Activated CD8-positive, alpha-beta memory T cell treated with anti-CD3 and anti-CD28 coated beads for 1 hour (primary cell): ENCODE measurements at places on chromosomes 2 and 18.
A peak's percentile ranks its signal among the peaks of the same experiment; 100 is the strongest.

GRCh38 chr2:207317378-207317984, 151.7 kb upstream of the KLF7 start:
- no peak for DNase-seq

- no peak for DNase-seq
Observed at GRCh38 chr2:148829618-148830017, 45.4 kb upstream of the KIF5C start.

DNA sequence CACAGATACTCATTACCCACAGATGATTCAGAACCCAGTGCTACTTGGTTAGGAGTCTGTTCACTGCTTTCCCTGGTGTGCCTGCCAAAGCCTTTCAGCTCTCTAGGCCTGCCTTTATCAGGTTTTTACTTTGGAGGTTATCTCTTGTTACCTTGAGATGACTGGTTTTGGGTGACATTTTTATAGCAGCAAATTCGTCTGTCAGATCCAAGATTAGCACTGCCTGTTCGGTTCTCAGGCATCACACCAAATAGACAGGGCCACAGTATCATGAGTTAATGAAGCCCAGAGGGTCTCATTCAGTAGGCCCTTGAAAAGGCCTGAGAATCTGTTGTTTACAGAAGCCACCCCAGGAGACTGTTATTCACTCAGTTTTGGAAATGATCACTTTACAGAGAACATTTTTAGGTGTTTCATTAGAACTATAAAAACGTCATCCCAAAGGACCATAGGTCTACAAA, 121.2 kb downstream of the OSBPL6 start:
- DNase-seq = no peak

DNA sequence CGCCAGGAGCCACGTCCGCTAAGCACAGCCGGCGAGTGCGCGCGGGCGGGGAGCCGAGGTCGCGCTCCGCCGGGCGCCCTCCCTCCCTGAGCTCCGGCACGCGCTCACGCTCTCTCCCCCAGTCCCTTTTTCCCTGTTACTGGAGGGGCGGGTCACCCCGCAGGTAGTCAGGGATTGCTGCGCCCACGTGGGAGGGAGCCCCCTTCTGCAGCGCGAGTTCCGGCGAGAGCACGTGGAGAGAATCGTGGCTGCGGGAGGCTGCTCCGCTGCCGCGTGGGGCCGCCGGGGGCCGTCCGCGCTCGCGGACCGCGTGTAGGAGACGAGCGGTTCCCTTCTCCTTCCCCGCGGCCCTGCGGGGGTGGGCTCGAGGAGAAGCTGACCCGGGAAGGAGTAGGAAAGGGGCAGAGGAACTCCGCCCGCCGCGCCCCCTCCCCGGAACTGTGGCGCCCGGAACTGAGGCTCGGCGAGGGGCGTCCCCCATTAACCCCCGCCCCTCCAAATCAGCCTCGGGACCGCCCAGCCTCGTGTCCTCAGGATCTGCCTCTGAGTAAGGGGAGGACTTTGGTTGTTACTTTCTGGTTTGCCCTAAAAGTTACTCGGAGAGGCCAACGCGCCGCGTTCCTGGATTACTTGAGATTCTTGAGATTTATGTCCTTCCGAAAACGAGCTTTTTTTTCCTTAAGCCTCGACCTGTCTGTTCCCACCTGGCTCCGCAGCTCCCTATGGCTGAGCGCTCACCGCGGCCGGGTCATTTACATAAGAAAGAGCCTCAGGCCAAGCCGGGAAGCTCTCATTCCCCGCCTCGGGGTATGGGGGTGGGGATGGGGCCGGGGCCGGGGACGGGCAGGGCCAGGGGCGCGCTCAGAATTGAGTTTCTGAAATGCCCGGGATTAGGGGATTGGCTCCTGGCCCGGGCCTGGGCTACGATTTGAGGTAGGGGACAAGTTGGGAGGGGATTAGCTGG, 1.1 kb downstream of the HK2 start:
- DNase-seq = no peak

DNA sequence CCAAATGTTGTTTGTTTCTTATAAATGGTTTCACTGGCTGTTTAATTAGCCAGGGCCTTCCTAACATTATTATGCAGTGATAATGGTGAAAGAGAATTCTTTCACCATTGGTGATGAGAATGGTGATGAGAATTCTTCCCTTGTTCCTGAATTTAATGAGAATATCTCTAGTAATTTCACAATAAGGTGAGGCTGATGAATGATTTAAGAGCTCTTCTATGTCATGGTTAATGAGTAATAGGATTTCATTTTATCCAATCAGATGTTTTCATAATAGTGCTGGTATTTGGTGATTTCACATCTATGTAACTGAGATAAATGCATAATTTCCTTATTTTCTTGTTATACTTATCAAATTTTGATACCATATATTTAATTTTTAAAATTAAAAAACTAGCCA, 535.7 kb upstream of the ZEB2 start:
- DNase-seq = no peak

DNA sequence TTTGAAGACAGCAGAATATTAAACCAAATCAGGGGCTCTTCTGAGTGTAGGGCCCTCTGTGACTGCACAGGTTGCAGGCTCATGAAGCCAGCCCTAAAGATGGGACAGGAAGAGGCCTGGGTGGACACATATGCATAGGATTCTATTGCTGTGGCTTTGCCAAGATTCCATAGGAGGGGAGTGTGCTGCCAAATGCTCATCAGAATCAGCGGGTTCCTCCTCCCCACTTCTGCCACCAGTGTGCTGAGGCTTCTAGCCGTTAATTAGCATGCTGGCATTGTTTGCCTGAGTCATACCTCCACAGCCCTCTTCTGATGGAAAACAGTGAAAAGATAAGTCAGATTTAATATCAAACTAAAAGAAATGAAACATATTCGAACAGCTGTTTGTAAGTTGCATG, 103.9 kb upstream of the TMEFF2 start:
- no peak for DNase-seq

DNA sequence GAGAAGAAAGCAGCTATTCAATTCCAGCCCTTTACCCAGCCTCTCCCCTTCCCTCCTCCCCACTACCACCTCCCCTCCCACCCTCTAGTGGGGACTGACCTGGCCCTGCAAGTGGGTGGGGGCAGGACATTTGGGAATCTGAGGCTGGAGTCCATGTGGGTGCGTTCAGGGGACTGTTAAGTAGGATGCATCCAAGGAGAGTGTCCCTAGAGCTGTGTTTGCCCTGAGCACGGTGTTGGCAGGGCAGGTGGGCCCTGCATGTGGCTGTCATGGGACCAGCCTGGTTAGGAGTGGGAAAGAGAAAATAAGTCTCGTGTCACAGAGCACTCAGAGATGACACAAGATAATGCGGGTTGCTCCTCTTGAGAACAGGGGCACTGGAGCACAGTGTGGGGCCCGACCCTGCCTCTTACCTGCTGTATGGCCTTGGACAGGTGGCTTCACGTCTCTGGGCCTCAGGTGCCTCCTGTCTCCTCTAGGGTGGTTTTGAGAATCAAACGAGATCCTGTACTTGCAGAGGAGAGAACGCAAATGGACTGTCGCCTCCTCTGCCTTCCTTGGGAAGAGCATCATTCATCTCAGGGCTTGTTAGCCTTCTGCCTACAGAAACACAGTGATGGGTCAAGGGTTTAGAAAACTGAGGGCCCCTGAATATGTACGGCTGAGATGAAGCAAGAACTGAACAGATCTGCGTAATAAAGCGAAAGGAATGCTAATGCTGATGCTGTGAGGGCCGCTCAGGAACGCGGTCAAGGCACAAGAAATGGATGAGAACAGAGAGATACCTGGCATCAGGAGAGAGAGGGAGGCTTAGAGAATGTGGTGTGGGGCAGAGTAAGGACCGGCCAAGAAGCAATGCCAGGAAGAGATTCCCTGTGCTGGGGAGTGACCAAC, 187.7 kb upstream of the HAAO start:
- DNase-seq = no peak

DNA sequence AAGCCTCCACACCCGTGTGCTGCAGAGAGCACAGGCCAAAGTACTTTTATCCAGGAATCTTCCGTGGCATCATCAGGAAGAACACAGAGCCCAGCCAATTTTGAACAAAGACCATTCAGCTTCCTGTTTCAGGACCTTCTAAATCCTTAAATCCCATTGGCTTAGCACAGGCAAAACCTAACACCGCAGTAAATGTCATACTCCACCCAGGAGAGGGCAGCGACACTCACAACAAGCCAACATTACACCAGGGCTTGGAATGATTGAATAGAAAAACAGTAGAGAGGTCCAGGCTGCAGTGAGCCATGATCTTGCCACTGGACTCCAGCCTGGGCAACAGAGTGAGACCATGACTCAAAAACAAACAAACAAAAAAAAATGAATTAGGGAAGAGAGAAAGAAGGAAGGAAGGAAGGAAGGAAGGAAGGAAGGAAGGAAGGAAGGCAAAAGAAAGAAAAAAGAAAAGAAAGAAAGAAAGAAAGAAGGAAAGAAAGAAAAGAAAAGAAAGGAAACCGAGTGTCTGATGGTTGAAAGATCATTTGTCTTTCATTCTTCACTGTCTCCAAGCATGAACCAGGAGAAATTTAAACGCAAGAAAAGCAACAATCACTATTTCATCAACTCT, 144.6 kb upstream of the SATB2 start:
- DNase-seq = no peak

GRCh38 chr2:106700616-106701015, 185.4 kb downstream of the ST6GAL2 start:
- DNase-seq = no peak

GRCh38 chr18:22174341-22175145, 5.2 kb downstream of the GATA6 start:
- no peak for DNase-seq

GRCh38 chr2:25822190-25823117, 55.8 kb downstream of the ASXL2 start:
- DNase-seq = peak; percentile 36

GRCh38 chr18:32368170-32368569, 102.5 kb downstream of the GAREM1 start:
- DNase-seq = no peak

DNA sequence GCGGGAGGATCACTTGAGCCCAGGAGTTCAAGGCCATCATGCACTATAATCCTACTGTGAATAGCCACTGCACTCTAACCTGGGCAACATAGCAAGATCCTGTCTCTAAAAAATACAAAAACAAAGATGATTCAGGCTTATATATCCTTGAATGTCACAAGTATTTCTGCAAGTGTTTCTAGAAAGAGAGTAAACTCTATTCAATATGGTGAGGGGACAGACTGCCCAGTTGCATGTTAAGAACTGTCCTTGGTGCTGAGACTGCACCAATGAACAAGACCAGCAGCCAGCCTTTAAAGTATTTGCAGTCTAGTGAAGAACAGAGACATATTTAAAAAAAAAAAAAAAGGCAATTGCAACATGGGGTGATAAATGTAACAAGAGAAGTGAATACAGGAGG, 16.4 kb downstream of the MAP3K19 start:
- no peak for DNase-seq

- DNase-seq = no peak
Observed at GRCh38 chr18:33135951-33136660, 304.4 kb downstream of the CCDC178 start.

DNA sequence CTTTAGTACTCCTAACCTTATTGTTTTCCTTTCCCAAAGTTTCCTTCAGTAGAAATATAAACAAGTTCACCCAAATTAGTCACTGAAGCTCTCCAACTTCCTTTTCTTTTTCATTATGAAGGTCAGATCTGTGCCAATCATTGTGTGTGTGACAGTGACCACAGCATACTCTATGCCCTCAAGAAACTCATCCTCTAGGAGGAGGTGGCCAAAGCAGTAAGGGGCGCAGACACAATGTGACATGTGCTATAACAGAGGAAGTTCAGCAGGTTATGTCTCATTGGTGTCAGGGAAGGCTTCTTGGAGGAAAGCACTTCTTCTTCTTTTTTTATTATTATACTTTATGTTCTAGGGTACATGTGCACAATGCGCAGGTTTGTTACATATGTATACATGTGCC, 60.0 kb upstream of the PSME4 start:
- no peak for DNase-seq

DNA sequence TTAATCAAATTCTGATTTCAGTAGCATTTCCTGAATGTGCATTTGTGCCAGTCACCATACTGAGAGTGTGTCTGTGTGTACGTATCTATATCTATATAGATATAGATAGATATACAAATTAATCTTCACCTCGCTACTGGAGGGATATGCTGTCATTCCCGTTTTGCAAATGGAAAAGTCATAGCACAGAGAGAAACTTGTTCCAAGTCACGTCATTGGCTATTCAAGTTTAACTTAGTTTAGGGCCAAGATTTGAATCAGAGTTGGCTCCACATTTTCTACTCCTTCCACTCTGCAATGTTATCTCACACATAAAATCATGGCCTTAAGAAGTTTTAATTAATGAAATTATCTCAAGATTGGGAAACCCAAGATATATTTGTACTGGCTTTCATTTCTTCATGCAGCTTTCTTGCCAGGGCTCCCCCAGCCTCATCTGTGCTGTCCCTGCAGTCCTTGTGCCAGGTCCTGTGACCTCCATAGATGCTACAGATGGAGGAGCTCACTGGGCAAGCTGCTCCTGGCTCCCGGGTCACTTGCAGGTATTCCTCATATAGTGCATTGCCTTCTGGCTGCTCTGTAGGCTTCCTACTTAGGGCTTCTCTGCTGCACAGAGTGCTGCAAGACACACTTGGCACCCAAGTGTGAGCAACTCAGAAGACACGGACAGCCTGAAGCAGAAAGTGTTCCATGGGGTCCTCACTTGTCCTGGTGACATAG, 245.8 kb downstream of the KCNS3 start:
- DNase-seq = no peak

DNA sequence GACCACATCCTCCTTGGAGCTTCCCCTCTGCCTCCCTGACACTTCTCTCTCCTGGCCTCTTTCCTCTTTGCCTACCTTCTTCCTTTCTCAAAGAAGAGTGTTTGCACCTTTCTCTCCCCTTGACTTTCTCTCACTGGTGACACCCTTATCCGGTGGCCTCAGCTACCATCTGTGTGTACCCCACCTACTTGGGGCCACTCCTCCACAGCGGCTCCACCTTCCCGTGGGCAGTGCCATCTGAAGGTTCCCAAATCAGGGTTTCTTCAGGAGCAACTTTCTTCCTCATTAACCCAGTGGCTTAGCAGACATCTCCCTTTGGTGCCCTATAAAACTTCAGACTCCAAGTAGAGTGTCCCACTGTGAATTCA, 5.3 kb upstream of the NCL start:
- DNase-seq = no peak

DNA sequence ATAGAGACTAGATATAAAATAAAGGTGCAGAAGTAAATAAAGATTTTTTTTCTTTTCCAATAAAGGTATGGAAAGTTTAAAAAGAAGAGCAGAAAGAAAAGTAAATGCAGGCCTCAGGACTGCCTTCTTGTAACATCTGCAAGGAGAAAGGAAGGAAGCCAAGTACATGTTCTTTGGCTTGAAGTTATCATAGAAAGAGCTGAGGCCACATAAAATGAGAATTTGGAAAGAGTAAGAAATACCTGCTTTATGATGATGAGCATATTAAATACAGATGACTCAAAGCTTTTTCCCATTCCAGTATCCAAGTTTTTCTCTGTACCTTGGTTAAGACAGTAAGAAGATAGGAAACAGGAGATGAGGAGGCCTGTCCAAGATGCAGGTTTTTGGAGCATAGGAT, 25.3 kb upstream of the UBE2E3 start:
- no peak for DNase-seq

- DNase-seq = no peak
Observed at GRCh38 chr2:217459680-217460405, 543.0 kb downstream of the TNS1 start.

- DNase-seq = no peak
Observed at GRCh38 chr2:118325321-118325955, 237.2 kb downstream of the INSIG2 start.

GRCh38 chr2:96122391-96122790, 6.0 kb upstream of the ADRA2B start:
- no peak for DNase-seq

GRCh38 chr2:63578767-63579166, 9.5 kb downstream of the WDPCP start:
- no peak for DNase-seq

GRCh38 chr2:237885111-237885930, 25.9 kb downstream of the RAMP1 start:
- DNase-seq = no peak
